ENCODE measurements at places on chromosomes 1 and 21.

DNA sequence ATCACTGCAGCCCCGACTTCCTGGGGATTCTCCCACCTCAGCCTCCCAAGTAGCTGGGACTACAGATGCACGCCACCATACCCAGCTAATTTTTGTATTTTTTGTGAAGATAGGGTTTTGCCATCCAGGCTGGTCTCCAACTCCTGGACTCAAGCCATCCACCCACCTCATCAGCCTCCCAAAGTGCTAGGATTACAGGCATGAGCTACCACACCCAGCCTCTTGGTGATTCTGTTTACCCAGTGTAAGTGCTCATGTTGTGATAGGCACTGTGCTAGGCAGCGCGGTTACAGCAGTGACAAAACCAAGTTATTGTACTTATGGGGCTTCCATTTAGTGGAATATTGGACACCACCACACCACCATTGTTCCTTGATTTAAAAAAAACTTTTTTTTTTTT is 9.7 kb upstream of the STX12 start:
- no peak for DNase-seq

DNA sequence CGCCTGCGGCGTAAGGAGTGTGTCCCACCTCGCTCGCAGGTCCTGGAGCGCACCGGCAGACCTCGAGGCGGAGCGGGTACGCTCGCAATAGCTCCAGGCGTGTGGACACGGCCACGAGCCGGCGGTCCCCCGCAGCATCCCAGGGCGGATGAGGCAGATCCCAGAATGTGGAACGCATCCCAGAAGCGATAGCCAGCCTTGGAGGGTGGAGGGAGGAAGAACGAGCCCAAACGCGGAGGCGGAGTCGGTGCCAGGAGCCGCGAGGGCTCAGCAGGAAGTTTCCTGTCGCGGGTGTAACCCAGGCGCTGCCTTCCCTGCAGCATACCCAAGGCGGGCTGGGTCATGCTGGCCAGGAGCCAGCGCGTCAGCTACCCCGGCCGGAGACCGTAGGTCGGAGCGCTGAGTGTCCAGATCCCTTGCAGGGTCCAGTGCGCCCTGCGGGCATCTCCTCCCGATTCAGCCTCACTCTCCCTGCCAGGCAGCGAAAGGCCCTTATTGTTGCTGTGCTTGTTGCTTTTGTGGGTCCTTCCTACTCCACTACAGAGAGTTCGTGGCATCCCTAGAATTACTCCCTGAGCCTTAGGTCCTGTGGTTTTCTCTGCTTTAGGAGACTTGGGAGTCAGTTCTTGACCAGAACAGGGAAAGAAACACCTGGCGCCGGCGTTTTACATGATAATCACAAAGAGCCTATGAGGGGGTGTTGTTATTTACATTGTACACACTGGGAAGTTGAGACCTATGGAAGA is 27.7 kb downstream of the STYXL2 start:
- no peak for DNase-seq

DNA sequence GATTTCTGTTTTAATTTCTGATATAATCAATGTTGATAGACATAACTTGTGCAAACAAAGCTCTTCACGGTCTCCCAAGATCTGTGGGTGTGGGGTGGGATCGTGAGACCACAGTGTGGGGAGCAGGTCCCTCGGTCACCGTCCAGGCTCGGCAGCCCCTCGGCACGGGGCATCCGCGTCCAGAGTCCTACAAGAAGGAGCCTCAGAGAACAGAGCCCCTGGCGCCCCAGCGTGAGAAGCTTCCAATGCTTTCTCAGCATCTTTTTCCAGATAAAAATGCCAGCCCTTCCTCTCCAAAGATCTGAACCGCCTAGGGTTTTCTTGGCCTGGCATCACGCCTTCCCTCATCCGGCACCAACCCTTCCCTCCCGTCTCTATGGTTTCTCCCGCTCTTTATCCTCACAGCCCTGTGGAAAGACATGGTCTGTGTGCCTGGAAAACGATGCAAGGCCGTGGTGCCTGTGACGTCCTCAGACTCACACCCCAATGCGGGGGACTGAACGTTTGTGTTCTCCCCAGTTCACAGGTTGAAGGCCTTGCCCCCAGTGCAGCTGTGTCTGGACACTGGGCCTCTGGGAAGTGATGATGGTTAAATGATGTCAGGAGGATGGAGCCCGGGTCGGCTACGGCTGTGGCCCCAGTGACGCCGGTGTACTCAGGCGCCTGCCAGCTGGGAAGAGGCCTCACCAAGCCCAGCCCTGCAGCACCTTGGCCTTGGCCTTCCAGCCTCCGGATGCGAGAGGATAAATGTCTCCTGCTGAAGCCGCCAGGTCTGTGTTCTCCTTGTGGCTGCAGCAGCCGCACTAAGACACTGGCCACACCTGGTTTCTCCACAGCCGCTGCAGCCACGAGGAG is 45.9 kb upstream of the COL6A2 start:
- DNase-seq = no peak

DNA sequence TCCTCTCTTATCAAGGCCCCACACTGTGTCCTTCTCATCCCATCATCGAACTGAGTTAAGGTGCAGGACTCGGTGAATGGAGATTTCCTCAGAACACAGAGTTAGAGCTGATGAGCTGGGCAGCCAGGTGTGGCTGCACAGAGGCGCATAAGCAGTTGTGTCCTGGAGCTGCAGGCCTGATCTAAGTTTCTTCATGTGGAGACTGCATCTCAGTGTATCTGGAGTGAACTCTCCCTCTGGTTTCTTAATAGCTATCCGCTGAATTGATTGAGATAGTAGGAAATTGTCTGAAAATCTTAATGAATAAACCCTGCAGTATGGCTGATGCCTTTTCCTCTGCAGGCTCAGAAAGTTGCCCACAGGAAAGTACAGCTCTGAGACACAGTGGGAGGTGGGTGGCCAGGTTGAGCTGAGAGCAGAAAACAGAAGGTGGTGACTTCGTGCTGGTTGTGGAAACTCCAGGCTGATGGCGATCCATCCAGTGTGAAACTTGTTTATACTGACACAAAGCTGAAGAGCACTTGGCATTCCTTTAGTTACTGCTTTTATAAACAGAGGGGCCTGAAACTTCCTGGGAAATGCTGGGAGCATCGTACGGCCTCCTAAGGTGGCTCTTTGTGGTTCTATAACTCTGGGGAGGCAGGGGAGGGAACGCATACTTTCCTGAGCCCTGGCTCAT is 67.4 kb upstream of the F3 start:
- no peak for DNase-seq

GRCh38 chr1:29297450-29297849 is 61.1 kb downstream of the PTPRU start:
- DNase-seq = no peak

- DNase-seq = no peak
These were observed 127.0 kb downstream of the NME7 start for GRCh38 chr1:169240449-169241232.

- no peak for DNase-seq
These were observed 110.1 kb downstream of the ZBTB18 start for GRCh38 chr1:244161236-244161510.

DNA sequence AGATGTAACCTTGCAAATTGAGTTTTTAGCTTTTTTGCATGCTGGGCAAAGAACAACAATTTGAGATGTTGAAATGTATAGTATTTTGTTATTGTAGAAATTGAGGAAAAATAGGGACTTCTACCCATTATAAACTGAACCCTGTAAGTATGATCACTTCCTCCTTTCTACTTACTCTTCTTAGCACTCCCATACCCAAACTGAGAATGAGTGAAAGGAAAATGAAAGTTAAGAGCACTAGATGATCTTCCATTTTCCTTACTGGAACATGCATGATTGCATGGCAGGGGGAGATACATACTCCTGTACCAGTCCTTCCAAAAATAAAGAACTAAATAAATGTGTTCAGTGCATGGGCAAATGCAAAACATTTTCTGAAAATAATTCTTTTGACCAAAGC is 107.4 kb upstream of the KIAA1614 start:
- DNase-seq = no peak

- no peak for DNase-seq
These were observed 61.4 kb upstream of the FMN2 start for GRCh38 chr1:240030236-240030635.

- DNase-seq = no peak
These were observed 57.7 kb upstream of the NUF2 start for GRCh38 chr1:163263818-163264655.

DNA sequence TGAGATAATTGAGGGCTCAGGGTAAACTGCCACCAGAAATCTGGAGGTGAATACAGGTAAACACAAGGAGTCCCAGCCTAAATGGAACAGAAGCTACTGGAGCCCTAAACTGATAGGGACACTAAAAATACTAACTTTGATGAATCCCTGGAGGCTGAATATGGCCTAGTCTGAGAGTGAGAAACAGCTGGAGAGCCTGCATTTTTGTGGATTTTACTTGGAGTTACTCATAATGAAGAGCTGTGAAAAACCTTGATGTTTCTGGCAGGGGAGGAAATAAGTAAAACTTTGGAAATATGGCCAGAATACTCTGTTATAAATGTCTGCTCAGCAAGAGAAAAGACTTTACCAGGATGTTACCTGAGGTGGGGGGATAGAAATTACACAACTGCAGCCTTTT is 164.4 kb downstream of the LIPI start:
- DNase-seq = no peak

- DNase-seq = no peak
These were observed 681.5 kb downstream of the MATN1 start for GRCh38 chr1:30041741-30042437.

GRCh38 chr1:65113298-65113697 is 34.7 kb upstream of the AK4 start:
- no peak for DNase-seq

- no peak for DNase-seq
These were observed 98.6 kb upstream of the PPP2R5A start for GRCh38 chr1:212186427-212187207.

- no peak for DNase-seq
These were observed 20.0 kb upstream of the CAP1 start for GRCh38 chr1:40020447-40021085.

Measured in NCI-H187 treated with DMSO at 0.1 percent for 48 hours (cell line).